ENCODE measurements at places on chromosomes 13 and 19.

- DNase-seq = peak; percentile 71
Observed at GRCh38 chr19:54114340-54115108, 933 bp downstream of the TFPT start.

DNA sequence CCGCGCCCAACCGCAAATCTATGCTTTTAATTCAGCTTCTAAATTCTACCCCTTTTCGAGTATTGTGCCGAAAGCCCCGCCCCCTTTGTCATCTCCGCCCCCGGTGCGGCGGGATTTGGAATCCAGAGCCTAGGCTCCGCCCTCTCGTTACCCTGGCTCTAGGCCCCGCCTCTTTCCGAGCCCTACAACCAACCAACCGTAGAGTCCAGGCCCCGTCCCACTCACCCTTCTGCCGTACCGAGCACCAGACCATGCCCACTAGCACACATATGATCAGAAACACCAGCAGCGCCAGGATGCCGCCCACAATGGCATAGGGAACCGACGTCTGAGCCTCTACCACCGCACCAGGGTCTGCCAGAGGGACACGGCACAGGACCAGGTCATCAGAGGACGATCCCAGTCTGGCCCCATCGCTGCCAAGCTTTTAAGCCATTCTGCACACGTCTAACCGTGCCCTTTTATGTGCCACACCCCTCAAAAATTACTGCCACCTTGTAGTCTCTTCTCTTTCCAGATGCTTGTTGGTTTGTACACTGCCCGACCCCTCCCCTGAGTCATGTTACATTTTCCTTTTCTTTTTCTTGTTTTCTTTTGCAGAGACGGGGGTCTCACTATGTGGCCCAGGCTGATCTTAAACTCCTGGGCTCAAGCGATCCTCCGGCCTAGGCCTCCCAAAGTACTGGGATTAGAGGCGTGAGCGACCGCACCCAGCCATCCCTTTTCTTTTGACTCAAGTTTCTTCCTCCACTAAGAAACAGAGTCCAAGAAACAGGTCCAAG lies 4.7 kb upstream of the ZNF428 start:
- no peak for DNase-seq

DNA sequence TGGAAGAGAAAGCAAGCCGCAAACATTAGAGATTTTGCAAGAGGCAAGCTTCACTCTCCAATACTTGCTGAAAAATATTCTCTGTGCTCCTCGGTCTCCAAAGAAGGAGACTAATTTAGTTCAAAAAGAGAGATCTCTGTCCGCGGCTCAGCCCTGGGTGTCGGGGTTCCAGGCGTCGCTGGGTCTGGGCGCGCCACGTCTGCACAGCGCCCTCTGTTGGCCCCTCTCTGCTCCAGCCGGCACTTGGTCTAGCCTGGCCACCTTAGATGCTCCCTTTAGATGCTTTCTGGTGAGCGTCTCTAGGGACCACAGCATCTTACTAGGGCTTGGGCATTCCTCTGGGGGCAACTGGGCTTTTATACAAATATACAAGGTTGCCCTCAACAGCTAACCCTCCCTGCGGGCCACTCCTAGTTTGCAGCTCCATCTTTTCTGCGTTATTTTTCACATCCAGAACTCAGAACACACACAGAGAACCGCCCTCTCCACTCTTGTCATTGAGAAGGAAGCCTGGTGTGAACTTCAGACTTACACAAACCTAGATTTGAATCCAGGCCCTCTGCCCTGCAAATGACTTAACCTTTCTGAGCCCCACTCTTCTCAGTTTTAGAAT lies 78.3 kb downstream of the CYSLTR2 start:
- peak; percentile 79 for DNase-seq

DNA sequence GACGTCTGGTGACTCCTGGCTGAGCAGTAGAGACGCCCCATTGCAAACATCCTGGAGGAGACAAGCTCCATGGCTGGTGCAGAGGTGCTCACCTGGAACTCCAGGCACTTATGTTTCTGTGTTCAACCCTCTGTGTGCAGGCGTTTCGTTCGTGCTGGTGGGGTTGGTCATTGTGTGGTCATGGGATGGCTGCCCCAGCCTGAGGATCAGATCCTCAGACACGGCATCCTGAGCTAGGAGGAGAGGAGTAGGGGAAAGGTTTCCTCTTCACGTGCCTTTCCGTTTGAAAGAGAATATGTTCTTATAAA lies 87.8 kb downstream of the SIPA1L3 start:
- DNase-seq = no peak

- no peak for DNase-seq
Observed at GRCh38 chr19:900043-900301, 6.7 kb downstream of the RNU6-9 start.

GRCh38 chr19:1252221-1252820 lies 3.9 kb downstream of the MIDN start:
- DNase-seq = peak; percentile 64

GRCh38 chr13:65342541-65343337 lies 1887.4 kb downstream of the PCDH9 start:
- peak; percentile 14 for DNase-seq

- DNase-seq = no peak
Observed at GRCh38 chr19:16289594-16289993, 35.0 kb upstream of the KLF2 start.

GRCh38 chr19:53977991-53978731 lies 13.3 kb upstream of the CACNG6 start:
- DNase-seq = no peak

- DNase-seq = no peak
Observed at GRCh38 chr13:99335603-99336002, 28.4 kb upstream of the GPR183 start.

DNA sequence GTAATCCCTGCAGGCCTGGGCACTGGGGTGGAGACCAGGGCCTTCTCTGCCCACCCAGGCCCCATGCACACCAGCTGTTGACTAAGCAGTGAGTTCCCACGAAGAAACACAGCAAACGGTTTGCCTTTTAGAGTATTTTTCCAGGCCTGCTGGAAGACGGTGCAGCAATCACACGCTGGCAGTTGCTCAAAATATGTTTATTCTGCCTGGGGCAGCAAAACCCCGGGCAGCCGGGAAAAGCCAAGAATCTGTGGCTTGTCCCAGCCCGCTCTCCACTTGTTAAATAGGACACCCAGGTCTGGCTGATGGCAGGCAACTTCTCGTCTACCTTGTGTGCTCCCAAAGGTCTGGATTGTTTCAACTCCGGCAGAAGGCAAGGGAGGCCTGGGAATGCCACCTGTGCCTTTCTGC lies 40.8 kb downstream of the GGACT start:
- DNase-seq = no peak

GRCh38 chr13:112711528-112712265 lies 21.9 kb downstream of the ATP11A start:
- peak; percentile 95 for DNase-seq

DNA sequence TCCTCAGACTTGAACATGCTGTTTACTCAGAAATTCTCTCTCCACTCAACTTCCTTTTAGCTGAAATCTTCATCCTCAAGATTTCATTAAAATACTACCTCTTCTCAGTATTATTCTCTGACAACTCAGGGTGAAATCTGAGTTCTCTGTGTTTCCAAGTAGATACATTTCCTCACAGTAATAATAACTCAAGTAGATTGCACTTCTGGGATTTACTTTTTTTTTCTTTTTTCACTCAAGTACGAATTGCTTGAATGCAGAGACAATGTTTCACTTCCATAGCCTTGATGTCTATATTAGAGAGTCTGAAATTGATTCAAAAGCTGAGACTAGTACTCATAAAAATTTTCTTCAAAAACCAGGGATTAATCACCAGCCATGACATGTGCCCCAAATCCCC lies 166.4 kb downstream of the SLITRK5 start:
- no peak for DNase-seq

DNA sequence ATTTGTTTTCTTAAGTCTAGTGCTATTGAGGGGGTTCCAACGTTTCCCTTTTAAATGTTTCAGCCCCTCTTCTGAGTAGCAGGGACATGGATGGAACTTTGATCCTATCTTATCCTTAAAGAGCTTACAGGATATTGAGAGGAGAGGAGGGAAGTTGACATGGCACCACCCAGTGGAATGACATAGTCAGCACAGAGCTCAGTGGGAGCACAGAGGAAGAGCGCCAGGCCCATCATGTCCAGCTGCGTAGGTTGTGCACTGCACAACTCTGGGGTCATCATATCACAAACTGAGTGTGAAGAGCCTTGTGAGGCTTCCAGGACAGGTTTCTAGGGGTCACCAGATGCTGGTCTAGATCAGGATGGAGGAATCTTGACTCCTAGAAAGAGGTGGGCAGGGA lies 4.6 kb upstream of the CDC42EP5 start:
- no peak for DNase-seq

DNA sequence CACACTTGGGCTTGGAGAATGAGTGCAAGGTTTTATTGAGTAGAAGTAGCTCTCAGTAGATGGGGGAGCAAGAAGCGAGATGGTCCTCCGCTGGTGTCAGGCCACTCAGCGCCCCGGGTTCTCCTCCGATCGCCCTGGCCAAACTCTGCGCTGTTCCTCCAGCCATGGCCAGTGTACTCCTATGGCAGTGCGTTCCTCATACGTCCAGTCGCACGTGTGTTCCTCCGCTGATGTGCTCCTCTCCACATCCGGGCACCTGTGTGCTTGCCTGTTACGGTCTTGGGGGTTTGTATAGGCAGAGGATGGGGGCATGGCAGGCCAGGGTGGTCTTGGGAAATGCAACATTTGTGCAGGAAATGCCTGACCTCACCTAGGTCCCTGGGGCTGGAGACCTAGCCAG lies 1899.4 kb downstream of the PCDH9 start:
- DNase-seq = no peak

DNA sequence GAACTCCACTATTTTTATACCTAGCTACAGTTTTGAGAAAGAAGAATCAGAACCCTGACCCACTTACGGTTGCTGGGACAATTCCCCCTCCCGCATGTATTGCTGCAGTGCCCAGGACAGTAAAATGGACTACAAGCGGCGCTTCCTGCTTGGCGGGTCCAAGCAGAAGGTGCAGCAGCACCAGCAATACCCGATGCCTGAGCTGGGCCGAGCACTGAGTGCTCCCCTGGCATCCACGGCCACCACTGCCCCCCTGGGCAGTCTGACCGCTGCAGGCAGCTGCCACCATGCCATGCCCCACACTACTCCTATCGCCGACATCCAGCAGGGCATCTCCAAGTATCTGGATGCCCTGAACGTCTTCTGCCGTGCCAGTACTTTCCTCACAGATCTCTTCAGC lies 46.0 kb downstream of the GARRE1 start:
- no peak for DNase-seq

DNA sequence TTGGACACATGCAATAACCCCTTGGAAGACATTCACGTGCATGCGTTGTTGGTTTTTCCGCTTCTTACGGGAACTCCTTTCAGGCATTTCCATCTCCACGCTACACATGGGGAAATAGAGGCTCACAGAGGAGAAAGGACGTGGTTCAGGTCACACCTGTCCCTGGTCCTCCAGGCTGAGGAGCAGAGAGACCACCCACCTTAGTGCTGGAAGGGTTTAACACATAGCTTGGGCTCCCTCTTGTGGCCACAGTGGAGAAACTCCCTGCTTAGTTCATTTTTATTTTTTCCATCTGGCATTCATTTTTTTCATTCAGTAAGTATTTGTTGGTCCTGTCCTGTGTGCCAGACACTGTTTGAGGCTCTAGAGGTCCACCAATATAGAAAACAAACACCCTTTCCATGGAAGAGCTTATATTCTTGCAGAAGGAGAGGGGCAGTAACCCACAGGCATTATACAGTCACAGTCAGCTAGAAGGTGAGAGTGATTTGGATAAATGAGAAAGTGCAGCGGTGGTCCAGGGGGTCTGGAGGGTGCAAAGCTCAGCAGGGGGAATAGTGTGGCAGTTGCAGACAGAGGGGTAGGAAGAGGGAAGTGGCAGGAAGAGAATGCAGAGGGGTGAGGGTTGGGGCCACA lies 24.2 kb upstream of the TTYH1 start:
- peak; percentile 82 for DNase-seq

DNA sequence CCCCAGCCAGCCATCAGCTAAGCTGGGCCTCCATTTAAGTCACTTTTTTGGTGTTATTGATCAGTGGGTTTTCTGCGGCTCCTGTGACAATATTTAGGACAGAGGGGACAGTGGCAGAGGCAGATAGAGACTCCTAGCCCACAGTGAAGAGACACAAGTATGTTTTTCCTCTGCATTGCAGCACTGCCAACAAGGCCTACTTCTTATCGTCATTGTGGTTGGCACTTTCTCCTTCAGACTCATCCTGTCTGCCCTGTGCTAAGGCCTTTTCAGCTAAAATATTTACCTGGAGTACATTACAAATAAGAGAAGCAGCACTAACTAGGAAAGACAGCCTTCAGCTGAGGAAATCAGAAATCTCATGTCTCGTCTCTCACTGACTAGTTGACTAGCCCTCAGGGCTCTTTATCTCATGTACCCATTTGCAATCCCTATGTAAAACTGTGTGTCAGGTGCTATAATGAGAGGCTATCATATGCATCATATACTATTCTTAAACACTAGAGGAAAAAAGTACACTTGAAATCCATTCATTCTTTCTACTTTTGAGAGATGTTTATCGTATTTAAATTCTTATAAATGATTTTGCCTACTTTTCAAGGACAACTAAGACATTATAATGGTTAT lies 62.2 kb downstream of the ZAR1L start:
- no peak for DNase-seq

DNA sequence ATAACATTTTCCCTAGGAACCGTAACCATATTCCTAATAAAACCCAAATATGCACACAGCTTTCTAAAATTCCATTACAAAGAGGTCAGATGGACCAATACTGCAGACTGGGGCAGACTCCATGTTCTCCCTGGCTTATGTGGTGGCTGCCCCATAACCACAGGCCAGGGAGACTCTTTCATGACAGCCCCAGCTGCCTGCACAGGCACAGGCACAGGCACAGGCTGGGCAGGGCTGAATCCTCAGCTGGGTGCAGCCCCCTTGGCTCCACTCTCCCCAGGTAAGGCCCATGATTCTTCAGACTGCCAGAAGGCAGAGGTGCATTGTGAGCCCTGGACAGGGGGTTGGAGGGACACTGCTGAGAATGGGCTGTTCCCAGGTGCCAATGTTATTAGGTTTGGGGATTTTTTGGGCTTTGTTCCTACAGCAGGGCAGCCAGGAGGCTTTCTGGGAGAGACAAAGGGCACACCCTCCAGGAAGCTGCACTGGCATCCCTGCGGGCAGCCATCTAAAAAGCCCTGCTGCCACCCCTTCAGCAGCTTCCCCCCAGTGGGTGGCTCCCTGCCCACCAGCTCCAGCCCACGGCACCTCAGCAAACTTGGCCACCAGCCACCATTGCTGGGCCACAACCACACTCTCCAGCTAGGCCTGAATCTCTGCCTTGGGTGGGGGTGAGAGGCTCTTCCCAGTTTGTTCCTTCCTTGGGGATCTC lies 20.0 kb downstream of the DOCK9 start:
- no peak for DNase-seq
